Activated T-cell treated with anti-CD3 and anti-CD28 coated beads for 24 hours (primary cell): ENCODE measurements at places on chromosomes 7 and 10.

GRCh38 chr7:36072620-36073019, 80.4 kb upstream of the EEPD1 start:
- no peak for DNase-seq

GRCh38 chr10:66301078-66301477, 624.8 kb upstream of the LRRTM3 start:
- no peak for DNase-seq

- DNase-seq = no peak
Observed at GRCh38 chr10:17787087-17787961, 21.8 kb upstream of the MRC1 start.

DNA sequence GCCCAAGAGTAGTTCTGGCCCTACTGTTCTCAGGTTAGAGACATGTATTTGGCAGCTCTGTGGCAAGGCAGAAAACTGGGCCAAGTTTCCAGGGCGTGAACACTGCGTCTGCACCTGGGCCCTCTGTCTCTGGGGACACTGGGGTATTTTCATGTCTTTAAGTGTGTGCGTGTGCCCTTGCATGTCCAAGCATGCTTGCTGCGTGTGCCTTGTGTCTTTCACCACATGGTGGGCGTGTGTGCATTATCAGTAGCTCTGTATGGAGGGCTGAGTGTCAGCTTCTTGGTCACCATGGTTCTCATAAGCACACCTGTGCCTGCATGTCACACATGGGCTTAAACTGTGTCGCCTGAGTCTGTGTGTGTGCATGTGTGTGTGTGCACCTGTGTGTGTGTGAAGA, 69.3 kb downstream of the HIPK2 start:
- DNase-seq = no peak

GRCh38 chr7:88399036-88399435, 92.3 kb upstream of the STEAP4 start:
- DNase-seq = no peak

DNA sequence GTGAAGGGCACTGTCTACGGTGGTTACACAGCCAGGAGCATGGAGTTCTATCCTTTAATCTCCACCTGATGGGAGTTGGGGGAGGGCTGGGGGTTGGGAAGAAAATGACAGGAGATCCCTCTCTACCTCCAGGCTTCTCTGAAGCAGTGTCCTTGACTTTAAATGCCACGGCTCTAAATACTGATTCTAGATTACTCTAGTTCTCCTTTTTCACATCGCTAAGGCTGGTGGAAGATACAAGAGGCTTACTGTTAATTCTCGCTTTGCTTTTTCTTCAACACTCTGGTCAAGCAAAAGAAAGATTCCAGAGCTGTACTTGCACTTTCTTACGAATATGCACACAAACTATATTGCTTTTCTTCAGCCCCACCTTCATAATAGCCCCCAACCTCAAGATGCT, 30.5 kb downstream of the ARL3 start:
- no peak for DNase-seq

- DNase-seq = no peak
Observed at GRCh38 chr10:78255796-78256638, 222.4 kb downstream of the RPS24 start.

- DNase-seq = no peak
Observed at GRCh38 chr10:97138846-97139245, 46.9 kb downstream of the SLIT1 start.

GRCh38 chr7:92010215-92010614, 69.6 kb downstream of the AKAP9 start:
- no peak for DNase-seq

DNA sequence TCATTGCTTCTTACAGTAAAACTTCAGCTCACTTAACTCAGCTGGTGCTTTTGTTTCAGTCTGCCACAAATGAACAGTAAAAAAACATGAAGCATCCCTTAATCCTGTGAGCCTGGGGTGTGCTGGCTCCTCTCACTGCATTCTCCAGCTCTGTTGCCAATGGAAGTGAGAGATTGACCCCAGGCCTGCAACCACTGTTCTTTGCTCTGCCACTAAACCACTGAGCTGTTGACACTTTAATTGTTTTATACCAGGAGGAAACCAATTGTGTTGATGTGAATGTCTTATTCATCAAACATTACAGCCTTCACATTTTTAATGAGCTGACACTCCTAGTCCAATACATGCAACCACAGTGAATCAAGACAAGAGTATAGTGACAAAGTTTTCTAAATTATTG, 69.4 kb upstream of the FZD1 start:
- no peak for DNase-seq

GRCh38 chr10:17237149-17237527, 9.1 kb downstream of the VIM start:
- DNase-seq = no peak

- DNase-seq = no peak
Observed at GRCh38 chr10:52566471-52567246, 205.9 kb downstream of the MBL2 start.

DNA sequence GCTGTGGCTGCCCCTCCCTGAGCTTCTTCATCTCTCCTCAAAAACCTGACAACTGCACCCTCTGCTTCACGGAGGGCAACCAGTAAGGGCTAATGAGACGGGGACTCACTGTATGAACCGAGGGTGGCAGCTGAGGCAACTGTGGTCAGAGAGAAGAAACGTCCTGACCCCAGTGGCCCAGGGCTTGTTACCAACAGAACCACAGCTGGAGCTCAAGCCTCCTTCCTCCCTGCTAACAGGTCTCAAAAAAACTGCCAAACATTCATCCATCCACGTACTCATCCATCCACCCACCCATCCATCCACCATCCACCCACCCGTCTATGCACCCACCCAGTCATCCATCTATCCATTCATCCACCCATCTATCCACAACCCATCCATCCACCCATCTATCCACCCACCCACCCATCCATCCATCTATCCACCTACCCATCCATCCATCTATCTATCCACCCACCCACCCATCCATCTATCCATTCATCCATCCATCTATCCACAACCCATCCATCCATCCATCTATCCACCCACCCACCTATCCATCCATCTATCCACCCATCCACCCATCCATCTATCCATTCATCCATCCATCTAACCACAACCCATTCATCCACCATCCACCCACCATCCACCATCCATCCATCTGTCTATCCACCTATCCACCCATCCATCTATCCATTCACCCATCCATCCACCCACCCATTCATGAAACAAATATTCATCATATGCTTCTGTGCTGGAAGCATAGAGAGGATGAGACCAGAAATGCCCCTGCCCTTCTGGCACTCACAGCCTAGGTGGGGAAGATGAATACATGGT, 111.7 kb downstream of the PDGFA start:
- DNase-seq = no peak

GRCh38 chr10:83678850-83679249, 460.5 kb upstream of the GHITM start:
- DNase-seq = no peak

DNA sequence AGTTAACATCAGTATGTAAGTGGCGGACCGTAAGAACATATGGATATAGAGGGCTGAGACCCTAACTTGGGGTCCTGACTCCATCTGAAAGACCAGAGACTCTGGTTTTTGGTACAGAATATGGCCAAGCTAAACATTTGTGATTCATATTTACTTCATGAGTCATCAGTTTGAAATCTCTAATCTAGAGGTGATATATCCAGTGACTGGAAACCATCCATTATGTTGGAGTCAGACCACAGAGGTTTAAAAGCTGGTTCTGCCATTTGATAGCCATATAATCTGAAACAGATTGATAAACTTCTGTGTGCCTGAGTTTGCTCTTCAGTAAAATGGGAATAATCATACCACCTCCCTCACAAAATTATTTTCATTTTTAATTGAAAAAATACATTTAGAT, 505.3 kb downstream of the SORCS3 start:
- no peak for DNase-seq

DNA sequence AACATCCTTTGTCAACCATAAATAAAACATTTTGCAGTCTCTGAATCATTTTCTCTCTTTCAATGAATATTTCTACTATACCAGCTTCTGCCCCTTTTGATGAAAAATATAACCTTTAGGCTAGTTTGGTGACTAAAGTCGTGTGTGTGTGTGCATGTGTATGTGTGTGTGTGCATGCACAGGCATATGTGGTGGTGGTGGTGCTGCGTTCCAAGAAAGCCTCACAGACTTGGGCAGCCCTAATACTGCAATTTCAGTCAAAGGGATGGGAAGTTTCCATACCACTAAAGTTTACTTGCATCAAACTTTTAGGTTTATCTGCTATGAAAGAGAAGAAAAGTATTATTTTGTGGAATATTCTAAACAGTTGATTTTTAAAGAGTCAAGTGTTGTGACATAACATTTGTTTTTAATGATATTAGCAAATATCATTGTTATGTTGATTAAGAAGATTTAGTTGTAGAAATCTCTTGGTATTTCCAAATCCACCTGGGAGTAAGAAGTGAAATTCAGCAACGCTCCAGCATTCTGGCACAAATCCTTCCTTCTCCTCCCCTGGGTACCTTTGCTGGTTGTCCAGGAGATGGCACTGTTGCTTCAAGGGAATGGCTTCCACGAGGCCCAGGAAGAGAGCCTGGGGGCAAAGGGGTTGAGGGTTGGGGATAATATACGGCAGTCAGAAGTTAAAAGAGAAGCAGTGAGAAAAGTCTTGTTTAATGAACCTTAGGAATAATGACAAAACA, 41.5 kb downstream of the ASB4 start:
- DNase-seq = no peak

DNA sequence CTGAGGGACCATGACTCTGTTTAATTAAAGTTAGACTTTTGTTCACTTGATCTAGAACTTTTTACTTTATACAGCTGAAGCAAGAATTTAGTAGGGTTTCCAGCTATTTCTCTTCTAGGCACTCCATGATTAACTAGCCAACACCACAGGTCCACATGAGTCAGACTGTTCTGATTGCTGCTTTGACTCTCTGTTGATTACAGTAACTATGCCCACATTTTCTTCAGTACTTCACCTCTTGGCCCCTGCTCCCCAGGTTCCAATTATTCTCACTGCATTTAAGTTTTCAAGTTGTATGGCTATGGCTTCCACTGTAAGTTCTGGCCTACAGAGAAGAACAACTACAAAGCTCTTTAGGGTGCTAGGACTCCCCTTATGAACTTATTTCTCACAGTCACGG, 737.2 kb upstream of the IGFBP3 start:
- no peak for DNase-seq

- DNase-seq = no peak
Observed at GRCh38 chr7:136925044-136925443, 56.6 kb downstream of the CHRM2 start.

- DNase-seq = no peak
Observed at GRCh38 chr7:81256991-81257390, 338.1 kb upstream of the SEMA3C start.

- DNase-seq = no peak
Observed at GRCh38 chr7:45645141-45645969, 71.2 kb downstream of the ADCY1 start.

GRCh38 chr10:4894335-4894734, 68.3 kb downstream of the AKR1E2 start:
- no peak for DNase-seq

GRCh38 chr10:92690211-92690914, 608 bp downstream of the HHEX start:
- peak; percentile 40 for DNase-seq

- DNase-seq = peak; percentile 50
Observed at GRCh38 chr10:101032637-101033224, 1.7 kb downstream of the SFXN3 start.

DNA sequence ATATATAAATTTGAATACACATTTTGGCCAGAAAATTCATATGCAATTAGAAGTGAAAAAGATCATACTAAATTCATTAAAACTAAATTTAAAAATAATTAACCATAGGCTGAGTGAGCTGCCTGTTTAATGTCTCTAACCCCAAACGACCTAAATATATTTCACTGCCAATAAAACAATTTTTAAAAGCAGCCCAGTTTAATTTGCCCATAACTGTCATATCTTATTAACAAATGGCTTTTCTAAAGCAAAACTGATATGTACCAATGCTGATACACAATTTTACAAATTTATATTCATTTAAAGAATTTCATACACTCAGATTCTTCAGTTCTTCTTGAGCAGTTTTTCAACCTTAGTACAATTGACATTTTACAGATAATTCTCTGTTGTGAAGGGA, 99.9 kb downstream of the CACNA2D1 start:
- DNase-seq = no peak

DNA sequence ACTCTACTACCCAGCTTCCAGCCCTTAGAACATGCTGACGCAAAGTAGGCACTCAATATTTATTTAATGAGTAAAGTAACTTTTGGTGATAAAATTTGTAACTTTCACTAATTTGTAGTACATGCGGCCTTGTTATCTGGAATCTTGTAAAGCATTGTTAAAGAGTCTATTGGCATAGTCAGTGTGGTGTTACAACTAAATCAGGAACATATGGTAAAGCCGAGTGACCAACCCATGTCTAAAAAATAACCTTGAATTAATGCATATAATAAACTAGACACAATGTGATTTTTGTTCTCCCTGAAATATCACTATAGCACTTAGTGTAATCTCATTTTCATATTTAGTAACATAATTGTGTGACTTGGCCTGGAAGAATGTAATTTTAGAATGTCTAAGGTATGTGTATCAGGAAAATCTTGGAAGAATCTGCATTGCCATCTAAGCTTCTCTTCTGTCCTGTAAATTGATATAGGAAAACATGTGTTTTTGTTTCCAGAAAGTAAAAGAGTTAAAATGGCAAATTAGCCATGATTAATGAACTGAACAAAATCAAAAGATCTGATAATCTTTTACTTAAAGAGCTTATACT, 256.7 kb upstream of the GNAI1 start:
- DNase-seq = no peak
